ENCODE measurements at places on chromosomes 5 and 9. TPM values are rescaled to one million over a fixed set of nuclear protein-coding genes. Genes with fewer than 3 reads are reported as not detected.

DNA sequence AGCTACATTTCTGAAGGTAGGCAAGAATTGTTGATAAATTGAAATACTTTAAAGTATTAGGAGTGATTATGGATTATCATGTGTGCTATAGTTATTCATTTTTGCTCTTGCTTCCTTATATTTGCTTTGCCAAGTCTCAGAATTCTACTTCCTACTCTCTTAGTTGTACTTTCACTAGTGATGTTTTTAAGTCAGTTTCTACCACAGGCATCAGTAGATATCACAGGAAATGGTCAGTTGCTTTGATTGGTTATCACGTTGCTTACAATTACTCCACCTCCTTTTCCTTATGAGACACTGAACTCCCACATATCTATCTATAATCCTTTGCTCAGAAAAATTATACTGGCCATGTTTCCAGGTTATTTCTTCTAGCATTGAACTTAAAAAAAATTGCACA lies 472.8 kb downstream of the DMRTA1 start:
- no peak for DNase-seq

GRCh38 chr5:139856714-139857113 lies 61.1 kb downstream of the PSD2 start:
- no peak for DNase-seq

DNA sequence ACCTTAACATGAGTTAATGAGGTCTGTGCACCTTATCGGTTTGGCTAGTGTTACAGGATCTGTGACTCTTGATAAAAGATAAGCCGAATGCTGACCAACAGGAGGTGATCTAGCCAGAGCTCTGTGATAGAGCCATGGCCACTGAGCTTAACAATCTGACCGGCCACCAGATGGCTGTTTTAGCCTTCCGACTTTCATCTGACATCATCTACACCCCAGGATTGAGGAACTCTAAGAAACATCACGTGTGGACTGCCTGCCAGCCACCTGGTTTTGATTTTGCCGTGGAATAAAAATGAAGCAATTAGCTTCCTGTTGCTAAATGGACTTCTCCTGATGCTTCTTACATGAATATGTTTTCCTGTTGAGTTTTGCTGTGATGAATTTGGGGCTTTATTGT lies 281.3 kb downstream of the CEMIP2 start:
- DNase-seq = no peak

DNA sequence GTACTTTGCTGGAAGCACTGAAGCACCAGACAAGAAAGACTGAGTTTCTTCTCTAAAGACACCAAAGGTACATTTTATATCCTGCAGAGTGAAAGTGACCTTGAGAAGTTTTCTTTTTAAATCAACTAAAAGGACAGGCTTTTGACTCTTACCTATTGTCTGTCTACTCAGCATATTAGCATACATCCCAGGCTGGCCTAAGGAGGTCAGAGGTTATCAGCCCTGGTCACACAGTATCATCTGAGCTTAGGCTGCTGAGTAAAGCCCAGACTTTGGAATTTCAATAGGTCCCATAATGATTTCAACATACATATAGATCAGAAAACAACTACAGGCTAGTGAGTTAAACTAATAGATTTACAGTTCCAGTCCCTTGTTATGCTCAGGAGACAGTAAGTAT lies 10.1 kb upstream of the CDH9 start:
- no peak for DNase-seq

- no peak for DNase-seq
These were observed 28.8 kb upstream of the CAVIN4 start for GRCh38 chr9:100549048-100549447.

TNFSF15 gene
- 4.4 TPM for polyA plus RNA-seq

AQP3 gene
- polyA plus RNA-seq = 48.7 TPM

PCDHA7 gene
- 0.40 TPM for polyA plus RNA-seq

PKD2L2 gene
- polyA plus RNA-seq = 0.46 TPM

NUTM2G gene
- polyA plus RNA-seq = 0.27 TPM

NPR3 gene
- 8.6 TPM for polyA plus RNA-seq

MYMK gene
- polyA plus RNA-seq = not detected

CDHR2 gene
- 20.7 TPM for polyA plus RNA-seq

HTR4 gene
- 0.05 TPM for polyA plus RNA-seq

Data from left renal cortex interstitium (tissue), 4 donors.